T-cell (primary cell): ENCODE measurements at places on chromosomes 13 and 19.

- no peak for DNase-seq
Observed at GRCh38 chr13:114079601-114080536, 52.6 kb downstream of the RASA3 start.

DNA sequence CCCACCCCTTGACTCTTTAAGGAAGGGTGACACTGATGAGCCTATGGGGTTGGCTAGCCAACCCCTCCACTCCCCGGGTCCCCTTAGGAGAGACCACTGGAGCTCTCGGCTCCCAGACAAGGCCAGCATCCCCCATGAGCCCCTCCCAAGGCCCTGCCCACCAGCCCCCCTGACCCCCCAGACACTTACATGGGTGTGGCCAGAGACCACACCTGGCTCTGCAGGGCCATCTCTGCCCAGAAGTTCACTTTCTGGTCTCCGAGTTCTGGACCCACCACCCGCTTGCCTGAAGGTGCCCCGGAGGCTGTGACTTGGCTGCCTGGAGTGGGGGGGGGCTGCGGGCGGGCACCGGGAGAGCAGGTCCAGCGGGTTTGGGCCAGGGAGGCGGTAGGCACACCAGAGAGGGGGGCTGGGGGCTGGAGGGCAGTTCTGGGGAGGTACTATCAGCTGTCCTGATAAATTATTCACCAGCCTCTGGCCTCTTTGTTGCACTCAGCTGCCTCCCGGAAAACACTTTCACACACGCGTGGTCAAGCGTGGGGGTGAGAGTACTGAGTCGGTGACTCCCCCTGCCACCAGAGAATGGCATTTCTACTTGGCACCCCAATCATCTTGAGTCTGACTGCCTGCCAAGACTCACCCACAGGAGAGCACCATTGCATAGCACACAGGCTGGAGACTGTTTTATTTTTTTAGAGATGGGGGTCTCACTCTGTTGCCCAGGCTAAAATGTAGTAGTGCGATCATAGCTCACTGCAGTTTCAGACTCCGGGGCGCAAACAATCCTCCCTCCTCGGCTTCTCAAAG lies at the start of gene PALM3:
PALM3 (minus strand) TSS at position 326 of the 807 bp plus-strand sequence; CDS start at position 230, 96 bp downstream.
- no peak for DNase-seq

- no peak for DNase-seq
Observed at GRCh38 chr13:48976576-48977285, 1.0 kb downstream of the FNDC3A start.

- DNase-seq, result peak; percentile 80
Observed at GRCh38 chr19:1243768-1244692, 2.5 kb downstream of the ATP5F1D start.

DNA sequence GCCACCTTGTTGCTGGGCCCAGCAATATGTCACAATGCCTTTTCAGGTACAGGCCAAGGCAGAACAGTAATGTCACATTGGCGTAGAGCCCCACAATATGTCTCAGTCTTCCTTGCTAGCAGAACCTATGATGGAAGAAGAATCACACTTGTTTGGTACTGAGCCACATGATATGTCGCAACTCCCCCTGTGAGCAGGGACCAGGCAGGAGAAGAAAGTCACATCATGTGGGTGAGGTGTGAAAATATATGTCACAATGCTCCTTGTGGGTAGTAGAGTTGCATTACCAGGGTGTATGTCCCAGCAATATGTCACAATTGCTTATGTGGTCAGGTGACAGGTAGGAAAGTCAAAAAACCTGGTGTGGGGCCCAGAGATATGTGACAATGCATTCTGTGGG lies 7.1 kb upstream of the ZNF91 start:
- no peak for DNase-seq

DNA sequence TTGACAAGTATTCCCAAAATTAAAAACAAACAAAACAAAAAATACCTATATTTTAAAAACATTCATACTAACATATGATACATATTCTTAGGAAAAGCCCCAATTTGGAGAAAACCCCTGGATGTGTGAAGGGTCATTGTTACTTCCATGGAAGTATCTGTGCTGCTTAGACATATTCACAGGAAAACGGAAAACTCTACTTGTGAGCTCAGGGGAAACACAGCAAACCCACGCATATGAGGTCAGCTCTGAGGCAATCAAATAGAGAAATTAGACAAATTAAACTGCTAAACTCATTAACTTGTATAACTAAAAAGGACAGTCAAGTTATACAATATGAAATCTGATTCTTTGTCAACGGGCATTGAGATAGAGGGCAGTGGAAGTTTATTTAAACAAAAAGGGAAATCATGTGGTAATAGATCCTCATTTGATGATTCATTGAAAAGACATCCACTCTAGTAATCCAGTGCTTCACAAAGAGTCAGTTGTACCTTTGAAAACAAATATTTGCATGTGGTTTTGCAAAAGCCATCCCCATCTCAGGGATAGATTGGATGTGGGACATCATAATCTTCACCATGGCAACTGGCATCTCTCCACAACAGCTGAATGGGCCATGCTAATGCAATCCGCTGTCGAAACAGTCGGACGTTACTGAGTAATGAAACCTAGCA lies 423.4 kb downstream of the ITGBL1 start:
- no peak for DNase-seq

GRCh38 chr19:31527443-31527842 lies 178.2 kb upstream of the TSHZ3 start:
- no peak for DNase-seq

GRCh38 chr19:39405958-39406655 lies 540 bp upstream of the ZFP36 start:
- DNase-seq, result peak; percentile 93

DNA sequence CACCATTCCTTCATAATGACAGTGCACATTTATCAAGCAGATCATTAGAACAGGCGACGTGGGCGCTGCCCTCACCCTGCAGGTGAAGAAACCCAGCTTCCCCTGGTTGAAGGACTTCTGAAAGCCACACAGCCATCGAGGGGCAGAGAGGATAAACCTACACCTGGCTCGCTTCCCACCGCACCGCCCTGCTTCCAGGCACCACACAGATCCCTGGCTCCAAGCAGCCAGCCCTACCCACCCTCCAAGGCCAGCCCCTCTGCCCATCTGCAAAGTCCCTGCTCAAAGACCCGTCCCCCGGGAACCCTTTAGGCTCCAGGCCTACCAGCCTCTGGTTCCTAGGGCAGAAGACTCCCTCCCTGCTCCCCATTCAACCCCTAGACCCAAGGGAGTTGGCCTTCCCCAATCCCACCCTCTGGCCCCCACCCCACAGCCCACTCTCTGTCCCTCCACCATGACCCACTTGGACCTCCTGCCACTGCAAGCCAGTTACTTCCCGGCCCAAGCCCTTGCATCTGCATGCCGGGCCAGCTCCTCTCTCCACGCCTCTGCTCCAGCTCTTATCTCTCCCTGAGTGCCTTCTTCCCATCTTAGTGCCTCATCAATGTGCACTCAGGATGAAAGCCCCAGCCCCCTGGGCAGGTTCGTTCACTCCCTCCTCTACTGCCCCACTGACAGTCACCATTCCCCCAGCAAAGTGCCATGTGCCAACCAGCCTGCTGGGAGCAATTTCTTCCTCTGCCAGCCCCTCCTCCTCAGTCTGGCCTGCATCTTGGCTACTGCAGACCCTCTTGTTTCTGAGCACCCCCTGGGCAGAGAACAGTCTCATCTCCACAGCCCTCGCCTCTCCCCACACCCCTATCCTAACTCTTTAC lies 28.0 kb downstream of the PEPD start:
- no peak for DNase-seq

GRCh38 chr13:112222971-112223370 lies 153.2 kb upstream of the SPACA7 start:
- DNase-seq, result no peak

DNA sequence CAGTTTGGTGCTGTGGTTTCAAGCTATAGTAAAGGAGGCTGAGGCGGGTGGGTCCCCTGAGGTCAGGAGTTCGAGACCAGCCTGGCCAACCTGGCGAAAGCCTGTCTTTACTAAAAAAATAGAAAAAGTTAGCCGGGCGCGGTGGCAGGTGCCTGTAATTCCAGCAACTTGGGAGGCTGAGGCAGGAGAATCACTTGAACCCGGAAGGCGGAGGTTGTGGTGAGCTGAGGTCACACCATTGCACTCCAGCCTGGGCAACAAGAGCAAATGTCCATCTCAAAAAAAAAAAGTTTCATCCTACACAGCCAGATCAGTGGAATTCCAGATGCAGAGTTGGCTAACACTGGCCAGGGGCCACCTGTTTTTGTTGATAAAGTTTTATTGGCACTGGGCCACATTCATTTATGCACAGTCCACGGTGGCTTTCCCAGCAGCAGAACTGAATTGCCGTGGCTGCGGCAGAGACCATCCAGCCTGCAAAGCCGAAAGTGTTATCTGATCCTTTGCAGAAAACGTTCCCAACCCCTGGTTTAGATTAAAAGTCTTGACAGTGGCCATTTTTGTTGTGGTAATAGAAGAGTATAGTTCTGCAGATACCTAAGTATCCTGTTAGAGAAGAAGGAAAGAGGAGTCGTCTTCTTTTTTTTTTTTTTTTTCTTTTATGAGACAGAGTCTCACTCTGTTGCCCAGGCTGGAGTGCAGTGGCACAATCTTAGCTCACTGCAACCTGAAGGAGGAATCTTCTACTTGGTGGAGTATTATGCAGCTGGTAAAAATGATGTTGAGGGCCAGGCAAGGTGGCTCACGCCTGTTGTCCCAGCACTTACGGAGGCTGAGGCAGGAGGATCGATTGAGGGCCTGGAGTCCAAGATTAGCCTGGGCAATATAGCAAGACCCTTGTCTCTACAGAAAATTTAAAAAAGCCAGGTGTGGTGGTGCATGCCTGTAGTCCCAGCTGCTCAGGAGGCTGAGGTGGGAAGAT lies 8.7 kb downstream of the NCLN start:
- DNase-seq, result no peak

GRCh38 chr13:112679932-112680677 lies 9.7 kb upstream of the ATP11A start:
- no peak for DNase-seq

DNA sequence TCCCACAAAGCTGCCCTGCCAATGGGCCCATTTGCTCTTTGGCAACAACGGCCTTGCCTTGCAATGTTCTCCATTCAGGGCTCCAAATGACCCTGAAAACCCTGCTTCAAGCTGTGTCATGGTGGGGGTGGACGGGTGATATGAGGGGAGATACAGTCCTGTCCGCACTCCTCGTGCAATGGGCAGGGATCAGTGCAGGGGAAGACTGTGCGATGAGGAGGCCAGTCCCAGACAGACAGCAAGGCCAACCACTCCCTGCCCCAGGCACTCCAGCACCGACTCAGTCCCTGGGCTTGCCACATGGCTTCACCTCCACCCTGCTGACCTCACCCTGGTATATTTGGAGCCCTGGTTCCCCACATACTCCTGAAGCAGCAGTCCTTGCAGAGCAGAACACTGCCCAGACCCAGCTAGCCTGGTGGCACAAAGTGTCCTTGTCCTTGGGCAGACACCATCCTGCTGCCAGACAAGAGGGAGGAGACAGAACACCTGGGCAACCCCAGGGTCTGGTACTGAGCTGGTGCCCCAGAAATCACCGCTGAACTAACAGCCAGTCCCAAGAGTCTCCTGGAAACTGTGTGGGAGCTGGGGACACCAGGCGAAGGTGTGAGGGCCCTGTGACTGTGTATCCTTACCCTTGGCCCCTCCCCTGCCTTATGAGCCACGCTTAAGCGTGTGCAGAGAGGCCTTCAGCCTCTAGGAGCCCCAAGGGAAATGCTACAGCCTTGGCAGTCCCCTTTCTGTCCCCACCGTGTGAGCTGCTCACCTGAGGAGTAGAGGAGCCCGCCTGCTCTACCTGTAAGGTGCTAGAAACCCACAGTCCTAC lies 9.1 kb upstream of the SLC35E1 start:
- no peak for DNase-seq

- DNase-seq, result no peak
Observed at GRCh38 chr13:23356368-23356767, 77.1 kb downstream of the SACS start.

- peak; percentile 33 for DNase-seq
Observed at GRCh38 chr13:98517576-98518310, 59.2 kb downstream of the STK24 start.

GRCh38 chr19:45981350-45981749 lies 7.7 kb upstream of the NOVA2 start:
- DNase-seq, result no peak

GRCh38 chr13:93422980-93423543 lies 196.5 kb downstream of the GPC6 start:
- no peak for DNase-seq

DNA sequence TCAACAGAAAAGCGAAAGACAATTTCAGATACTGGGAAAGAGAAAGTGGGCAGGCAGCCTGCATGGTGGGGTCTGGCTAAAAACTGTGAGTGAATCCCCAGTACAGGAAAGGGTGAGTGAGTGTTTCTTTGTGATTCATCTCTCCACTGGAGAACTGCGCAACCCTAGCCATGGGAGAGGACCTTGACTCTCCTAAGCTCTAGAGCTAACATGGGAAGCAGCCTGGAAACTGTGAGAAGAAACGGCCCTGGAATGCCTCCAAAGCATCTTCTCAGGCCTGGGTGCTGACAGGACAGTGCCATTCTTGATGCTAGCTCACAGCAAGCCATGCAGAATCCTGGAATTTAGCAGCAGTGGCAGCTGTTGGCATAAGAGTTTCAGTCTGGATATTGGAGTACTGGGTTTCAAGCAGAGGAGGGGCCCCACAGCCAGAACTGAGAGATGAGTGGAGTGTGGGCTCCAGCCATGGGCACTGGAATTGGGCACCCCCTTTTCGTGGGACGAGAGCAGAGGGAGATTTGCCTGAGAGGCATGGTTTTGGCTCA lies 18.7 kb upstream of the SLAIN1 start:
- no peak for DNase-seq

- no peak for DNase-seq
Observed at GRCh38 chr19:53870485-53870844, 2.8 kb downstream of the MYADM start.

DNA sequence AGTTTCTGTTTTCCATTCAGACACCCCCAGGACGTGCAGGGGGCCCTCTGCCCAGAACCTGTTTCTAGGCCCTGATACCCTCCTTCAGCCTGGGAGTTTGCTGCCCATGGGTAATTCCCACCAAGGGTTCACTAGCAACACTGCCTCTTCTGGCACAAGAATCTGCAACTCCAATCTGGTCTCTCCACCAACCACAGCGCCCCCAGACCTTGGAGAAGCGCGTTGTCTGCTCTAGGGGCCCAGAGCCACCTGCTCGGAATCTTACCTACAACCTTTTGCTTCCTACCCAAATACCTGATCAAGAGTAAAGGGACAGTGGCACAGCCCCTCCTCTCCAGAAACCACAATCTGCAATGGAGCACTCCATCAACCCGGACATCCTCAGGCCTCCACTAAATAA lies 763 bp downstream of the ZNF180 start:
- DNase-seq, result no peak

DNA sequence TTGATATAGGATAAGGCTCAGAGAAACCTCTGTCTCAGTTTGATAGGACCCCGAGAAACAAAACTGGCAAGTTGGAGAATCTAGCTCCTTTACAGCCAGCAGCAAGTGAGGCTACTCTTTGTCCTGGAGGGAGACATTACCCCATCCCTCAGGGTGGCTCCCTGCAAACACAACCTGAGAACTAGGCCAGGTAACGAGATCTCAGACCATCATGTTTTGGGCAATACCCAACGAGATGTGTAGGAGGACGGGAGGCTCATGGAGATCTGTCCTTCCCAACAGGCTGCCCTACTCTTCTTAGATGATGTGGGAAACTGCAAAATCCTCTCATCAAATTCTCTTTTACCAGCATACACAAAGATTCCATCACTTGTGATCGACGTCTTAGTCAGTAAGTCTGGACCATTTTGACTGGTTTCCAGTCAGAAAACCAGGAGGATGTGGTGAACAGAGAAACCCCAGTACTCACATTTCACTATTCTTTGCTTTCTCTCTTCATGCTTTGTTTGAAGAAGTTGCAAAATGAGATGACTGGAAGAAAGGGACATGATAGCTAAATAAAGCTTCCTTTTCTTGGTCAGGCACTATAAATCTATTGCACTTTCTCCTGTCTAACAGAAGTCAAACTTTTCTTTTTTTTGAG lies 6.0 kb upstream of the CTU1 start:
- DNase-seq, result no peak
